Activated effector memory CD4-positive, alpha-beta T cell treated with Interleukin-2 at 50 U/mL for 16 hours (primary cell): ENCODE measurements at places on chromosomes 6 and 20.
A peak's percentile ranks its signal among the peaks of the same experiment; 100 is the strongest.

GRCh38 chr20:32796981-32797451 lies 22.7 kb upstream of the MAPRE1 start:
- no peak for DNase-seq

- DNase-seq: no peak
Observed at GRCh38 chr6:5443491-5443890, 182.2 kb downstream of the FARS2 start.

DNA sequence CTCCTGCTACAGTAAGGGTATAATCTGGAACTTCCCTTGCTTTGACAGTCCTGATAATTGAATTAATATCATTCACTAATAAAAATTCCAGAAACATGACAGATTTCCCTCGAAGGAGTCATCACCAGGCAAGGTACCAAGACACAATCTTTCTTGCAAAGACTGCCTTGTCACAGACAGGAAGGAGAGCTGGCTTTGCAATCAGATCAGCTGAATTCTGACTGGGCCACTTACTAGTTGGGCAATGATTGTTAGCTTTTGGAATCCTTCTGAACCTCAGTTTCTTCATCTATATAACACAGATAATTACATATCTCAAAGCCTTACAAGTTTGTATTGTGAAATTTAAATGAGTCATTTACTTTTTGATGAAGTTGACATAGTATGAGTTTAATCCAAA lies 344.2 kb downstream of the RFPL4B start:
- no peak for DNase-seq

DNA sequence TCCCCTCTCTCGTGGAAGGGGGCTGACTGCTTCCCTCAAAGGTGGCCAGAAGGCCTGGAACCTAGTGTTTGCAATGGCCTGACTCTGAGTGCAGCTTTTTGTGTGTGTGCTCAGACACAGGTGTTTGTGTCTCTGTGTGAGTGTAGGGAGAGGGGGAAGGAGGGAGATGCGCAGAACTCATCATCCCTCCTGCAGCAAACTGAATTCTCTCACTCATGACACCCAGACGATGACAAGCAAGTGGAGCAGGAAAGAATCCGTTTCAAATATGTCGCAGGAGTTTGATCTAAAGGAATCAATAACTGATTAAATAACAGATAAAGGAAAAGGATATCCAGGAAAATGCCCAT lies 101.4 kb downstream of the TNFAIP3 start:
- no peak for DNase-seq

- no peak for DNase-seq
Observed at GRCh38 chr20:20454850-20455627, 87.1 kb downstream of the INSM1 start.

- no peak for DNase-seq
Observed at GRCh38 chr20:17883592-17884306, 84.8 kb downstream of the SNX5 start.

DNA sequence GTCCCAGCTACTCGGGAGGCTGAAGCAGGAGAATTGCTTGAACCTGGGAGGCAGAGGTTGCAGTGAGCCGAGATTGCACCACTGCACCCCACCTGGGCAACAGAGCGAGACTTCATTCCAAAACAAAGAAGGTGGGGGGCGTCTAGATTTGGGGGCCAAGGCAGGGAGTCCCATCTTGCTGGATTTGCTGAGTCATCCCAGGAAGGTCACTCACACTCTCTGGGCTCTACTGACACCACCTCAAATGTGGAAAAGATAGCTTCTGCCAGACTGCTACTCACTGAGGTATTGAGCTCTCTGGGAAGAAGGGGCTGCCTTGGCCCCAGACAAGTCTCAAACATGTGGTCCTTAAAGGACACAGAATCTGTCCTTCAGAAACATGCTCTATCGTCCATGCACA lies 74.3 kb downstream of the RIPOR3 start:
- no peak for DNase-seq

GRCh38 chr20:1757072-1757471 lies 99.5 kb upstream of the SIRPG start:
- no peak for DNase-seq

- DNase-seq: no peak
Observed at GRCh38 chr6:84728602-84729001, 35.8 kb downstream of the TBX18 start.

DNA sequence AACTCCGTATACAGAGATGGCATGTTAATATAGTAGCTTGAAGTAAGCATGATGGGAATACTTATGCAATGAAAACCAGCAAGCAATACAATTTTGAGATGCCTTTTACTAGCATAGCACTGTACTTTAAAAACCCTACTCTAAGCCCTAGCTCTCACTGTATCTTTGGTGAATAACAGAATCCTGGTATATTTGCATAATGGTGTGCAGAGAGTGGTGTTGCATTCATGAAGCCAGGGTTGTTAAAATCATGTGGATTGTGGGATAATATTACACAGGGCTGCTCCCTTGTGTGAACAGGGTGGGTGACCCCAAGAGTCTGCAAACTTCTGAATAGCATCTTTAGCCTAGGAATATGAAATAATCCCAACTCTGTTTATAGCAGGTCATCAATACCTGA lies 105.2 kb upstream of the BMP2 start:
- no peak for DNase-seq

DNA sequence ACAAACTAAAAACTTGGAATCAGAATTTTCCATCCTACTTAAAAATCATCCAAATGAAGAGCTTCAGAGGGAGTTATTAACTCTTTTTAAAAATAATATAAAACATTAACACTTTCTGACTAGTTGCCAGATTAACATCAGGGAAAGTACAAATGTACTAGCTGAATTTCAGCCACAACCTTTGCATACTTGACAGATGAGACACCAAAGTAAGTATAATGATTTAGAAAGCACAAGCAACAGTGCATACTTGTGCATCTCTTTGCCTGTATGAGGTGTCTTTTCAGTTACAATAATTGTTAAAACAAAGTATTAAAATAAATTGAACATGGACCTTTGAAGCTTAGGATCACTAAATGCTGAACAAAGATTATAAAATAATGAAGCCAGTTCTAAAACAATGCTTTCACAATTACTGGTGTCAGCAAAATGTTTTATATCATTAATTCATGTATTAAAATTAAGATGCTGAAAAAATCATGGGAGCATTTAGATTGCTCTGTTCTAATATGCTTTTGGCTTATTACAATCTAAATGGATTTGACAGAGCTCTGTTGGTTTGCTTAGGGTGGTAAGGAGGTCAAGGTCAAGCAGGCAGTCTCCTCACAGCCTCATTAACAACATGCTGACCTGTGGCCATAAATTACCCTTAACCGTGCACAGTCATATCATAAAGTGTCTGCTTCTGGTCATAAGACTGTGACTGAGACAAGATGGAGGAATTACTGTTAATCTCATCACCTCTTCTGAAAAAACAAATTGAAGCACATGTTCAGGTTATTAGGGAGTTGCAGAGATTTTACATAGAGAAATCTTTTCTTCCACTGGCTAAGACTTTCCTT lies 15.1 kb downstream of the RNF217 start:
- DNase-seq: no peak

DNA sequence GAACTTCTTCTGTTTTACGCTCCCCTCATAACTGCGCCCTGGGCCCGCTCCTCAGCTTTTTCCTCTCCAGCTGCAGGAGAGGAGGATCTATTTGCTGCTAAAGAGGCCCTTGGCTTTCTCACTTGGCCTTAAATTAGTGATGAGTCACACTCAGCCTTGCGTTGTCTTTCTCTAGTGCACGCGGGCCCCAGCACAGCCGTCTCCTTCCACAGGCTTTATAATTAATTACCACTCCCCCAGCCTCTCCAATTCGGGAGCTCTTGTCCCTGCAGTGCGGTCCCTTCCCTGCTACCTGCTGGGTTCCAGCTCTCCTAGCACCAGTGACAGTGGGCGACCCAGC lies 25.2 kb downstream of the PACSIN1 start:
- DNase-seq: no peak

- DNase-seq: peak; percentile 34
Observed at GRCh38 chr6:130513770-130514169, 148.0 kb downstream of the TMEM200A start.

DNA sequence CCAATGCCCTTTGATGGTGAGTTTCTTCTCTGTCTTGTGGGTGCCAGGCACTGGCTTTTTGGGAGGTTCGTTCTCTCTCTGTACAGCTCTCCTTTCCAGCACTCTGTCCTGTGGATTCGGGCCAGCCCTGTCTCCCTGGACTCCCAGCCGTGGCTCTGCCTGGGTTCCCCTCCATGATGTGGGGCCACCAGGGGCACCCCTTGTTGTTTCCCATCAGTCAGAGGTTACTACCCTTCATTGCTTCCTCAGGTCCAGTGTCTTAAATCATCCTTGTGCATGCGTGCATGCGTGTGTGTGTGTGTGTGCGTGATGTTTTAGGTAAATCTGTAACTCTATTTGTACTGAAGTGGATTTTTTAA lies 40.5 kb downstream of the DYNLT1 start:
- DNase-seq: no peak

GRCh38 chr6:16700202-16700915 lies 60.9 kb downstream of the ATXN1 start:
- DNase-seq: peak; percentile 34

GRCh38 chr6:142074516-142074915 lies 58.2 kb upstream of the GJE1 start:
- DNase-seq: no peak

GRCh38 chr6:53888931-53889330 lies 94.1 kb downstream of the LRRC1 start:
- no peak for DNase-seq

- DNase-seq: no peak
Observed at GRCh38 chr6:2547355-2547754, 203.4 kb downstream of the MYLK4 start.

GRCh38 chr20:59630526-59630925 lies 26.2 kb downstream of the PHACTR3 start:
- no peak for DNase-seq

GRCh38 chr6:125836466-125836865 lies 45.7 kb downstream of the NCOA7 start:
- no peak for DNase-seq

- DNase-seq: no peak
Observed at GRCh38 chr20:16444057-16444777, 129.0 kb downstream of the KIF16B start.

DNA sequence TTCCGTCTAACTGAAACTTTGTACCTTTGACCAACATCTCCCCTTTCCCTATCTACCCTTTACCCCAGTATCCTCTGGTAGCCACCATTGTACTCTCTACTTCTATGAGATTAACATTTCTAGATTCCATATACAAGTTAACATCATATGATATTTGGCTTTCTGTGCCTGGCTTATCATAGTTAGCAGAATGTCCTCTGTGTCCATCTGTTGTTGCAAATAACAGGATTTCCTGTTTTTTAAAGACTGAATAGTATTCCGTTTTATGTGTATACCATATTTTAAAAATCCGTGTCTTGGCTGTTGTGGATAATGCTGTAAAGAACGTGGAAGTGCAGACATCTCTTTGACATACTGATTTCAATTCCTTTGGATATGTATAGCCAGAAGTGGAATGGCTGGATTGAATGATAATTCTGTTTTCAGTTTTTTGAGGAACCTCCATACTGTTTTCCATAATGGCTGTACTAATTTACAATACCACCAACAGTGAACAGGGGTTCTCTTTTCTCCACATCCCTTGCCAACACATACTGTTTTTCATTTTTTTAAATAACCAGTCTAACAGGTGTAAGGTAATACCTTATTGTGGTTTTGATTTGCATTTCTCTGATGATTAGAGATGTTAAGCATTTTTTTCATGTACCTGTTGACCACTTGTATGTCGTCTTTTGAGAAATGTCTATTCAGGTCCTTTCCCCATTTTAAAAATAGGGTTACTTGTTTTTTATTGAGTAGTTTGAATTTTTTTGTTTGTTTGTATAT lies 53.8 kb downstream of the CDC5L start:
- DNase-seq: no peak

DNA sequence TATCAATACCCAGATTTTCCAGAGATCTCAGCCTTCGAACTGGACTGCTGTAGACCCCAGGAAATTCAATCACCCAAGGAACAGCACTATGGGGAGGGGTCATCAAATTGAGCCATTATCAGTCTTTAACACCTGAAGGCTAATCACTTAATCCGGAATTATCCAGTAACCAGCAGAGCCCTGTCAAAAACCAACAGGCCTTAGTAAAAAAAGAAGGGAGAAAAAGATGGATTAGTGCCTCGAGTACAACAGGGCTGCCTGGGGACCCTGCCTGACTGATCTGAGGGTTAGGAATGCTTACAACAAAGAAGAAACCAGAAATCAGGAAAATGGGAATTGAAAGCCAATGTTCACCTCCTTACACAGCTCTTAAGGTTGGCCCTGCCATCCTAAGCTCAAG lies 7.6 kb downstream of the RRAGD start:
- DNase-seq: no peak

DNA sequence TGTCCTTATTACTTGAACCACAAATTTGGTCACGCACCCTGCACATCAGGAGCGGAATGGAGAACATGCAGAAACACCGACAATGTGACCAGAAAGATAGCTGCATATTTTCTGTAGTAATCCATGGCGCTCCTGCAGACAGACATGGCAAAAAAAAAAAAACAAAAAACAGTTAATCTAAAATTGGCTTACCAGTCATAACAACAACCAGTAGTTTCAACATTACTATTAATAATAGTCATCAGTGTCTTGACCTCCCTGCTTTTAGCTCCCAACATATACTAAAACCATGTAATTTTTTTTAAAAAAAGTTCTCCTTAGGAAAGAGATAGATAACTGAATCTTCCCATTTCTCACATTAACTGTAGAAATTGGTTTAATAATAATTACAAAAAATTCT lies 6.8 kb downstream of the CGA start:
- DNase-seq: no peak
